ENCODE measurements at places on chromosomes 7 and 10.

DNA sequence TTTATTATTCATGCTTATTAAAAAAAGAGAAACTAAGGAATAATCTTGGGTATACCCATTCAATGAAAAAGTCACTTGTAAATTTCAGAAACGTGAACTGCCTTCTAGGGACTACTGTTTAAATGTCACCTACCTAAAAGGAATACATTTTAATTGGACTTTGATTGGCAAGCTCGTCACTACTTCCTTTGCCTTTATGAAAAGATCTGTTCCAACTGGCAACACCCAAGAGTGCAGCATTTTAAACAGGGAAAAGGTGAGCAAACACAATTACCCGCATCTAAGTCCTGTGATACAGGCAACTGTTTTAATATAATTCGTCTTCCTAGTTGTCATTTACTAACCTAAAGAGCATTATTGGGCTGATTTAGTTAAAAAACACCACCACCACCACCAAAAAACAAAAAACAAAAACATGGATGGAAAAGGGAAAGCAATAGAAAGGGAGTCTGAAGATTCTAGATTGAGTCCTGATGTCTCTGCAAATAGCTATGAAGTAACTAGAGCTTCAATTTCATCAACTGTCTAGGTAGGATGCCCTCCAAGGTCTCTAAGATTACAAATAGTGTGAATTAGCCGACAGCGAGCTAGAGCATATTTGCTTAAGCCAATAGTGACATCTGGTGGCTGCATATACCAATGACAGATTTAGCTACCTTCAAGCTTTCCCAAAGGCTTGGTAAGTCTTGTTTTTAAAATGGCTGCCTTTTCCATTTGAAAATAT, 33.8 kb upstream of the ICA1 start:
- peak; percentile 94 for DNase-seq

DNA sequence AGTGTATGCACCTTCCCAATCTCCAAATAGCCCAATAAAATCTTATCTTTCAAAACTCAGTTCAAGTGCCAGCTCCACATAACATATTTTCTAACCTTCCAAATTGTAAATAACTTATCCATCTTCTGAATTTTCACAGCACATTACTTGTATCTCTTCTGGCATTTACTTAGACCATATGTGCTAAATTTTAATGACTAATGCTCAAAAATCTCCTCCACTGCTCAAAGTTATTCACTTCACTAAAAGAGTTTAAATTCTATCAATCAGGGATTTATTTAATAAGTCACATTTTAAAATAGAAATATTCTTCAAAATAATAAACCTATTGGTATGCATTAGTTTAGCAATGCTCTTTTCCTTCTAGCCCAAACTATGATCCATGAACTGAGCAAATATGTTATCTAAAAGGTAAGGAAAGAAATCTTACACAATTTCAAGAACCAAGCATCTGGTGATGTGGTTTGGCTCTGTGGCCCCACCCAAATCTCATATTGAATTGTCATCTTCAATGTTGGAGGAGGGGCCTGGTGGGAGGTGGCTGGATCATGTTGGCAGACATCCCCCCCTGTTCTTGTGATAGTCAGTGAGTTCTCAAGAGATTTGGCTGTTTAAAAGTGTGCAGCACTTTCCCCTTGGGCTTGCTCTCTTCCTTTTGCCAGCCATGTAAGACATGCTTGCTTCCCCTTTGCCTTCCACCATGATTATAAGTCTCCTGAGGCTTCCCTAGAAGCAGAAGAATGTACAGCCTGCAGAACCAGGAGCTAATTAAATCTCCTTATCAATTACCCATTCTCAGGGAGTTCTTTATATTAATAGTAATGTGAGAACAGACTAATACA, 28.1 kb upstream of the GPR22 start:
- DNase-seq: no peak

- DNase-seq: no peak
Observed at GRCh38 chr10:50615658-50616057, 8.1 kb downstream of the SGMS1 start.

DNA sequence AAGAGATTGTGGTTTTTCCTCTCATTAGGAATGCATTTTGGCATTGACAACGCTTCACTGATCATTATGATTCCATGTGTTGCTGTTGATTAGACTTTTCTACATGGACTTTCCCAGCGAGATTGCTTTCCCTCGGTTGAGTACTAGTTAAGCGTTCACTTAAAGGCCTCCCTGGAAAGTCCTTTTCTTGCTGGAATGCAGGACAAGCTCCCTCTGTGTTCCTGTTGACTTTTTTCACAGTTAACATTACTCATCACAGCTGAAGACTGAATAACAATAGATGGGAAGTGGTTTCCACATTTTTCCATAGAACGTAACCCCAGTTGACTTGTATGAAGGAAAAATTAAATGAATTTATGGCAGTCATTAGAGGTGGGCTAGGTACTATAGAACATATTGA, 2.6 kb upstream of the CAV1 start:
- DNase-seq: no peak

DNA sequence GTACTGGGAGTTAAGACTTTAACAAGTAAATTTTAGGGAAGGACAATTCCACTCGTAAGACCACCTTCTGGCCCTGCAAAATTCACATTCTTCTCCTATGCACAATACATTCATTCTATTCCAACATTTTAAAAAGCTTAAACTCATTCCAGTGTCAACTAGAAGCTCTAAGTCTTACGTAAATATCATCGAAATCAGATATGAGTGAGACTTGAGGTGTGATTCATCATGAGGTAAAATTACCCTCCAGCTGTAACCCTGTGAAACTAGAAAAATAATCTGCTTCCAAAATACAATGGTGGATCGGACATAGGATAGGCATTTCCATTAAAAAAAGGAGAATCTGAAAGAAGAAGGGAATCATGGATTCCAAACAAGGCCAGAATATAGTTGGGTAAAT, 370.3 kb downstream of the CDC14C start:
- DNase-seq: no peak

DNA sequence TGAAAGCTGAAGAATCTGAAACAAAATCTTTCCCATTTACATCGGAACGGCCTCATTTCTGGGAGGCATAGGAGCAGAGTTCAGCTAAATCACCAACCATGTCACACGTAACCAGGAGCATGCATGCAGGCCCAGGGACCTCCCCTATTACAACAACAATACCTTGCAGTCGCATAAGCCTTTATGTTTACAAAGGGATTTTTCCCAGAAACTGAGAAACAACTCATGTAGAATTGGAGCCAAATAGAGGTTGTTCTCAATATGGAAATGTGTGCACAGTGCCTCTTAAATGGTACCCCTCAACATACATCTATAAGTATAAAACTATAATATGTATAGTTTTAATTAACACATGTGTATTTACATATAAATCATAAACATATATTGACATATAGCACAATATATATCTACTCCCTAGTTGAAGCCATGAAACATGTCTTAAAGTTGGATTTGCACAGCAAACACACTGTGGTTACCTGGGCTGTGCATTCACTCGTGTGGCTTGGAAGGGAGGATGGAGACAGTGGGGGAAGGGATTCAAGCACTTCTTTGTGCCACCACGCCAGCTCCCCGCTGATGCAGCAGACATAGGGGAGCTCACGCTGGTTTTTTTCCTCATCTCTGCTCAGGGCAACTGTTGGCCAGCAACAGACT, 35.0 kb upstream of the DGKI start:
- DNase-seq: no peak

GRCh38 chr10:125064681-125065492, 95.5 kb downstream of the CTBP2 start:
- no peak for DNase-seq

DNA sequence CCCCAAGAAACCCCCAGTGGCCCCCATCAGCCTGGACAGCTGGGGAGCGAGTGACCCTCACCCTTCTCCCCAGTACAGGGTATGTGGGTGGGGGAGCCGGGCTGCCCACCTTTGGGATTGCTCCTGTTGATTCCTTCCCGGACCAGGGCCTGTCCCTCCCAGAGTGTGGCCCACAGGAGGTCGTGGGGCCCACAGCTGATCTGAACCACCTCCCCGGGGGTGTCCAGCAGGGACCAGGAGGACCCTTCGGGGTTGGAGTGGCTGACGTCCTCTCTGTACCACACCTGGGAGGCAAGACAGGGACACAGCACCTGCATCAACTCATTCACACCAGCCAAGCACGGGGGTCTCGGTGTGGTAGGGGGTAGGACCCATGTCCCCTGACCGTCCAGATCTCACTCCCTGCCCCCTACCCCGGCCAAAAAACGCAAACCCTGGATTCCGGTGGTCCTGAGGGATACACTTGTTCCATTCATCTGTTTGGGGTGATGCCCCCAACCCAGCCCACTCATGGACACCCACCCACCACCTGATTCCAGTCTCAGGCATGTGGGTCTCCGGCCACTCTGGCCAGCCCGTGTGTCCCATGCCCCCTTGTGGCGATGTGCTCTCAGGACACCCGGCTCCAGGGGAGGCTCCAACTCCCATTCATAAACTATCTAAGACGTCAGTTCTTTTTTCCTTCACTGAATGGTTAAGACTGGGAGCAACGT, 10.9 kb downstream of the TECPR1 start:
- peak; percentile 24 for DNase-seq

DNA sequence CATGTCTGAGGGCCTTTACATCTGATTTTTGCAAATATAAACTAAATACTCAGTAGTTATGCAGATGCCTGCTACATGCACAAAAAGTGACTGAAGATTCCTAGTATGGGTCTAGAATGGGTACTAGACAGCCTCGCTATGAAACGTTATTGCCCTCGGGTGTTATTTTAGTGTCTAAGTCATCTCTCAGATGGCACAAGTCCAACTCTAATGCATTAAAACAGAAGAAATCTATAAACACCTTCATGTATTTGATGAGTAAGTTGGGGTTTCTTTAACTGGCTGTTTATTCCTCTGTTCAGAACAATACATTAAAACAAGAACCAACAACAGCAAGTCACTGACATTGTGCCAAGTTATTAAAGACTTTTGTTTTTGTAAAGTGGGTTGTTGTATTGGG, 41.6 kb downstream of the TEX36 start:
- no peak for DNase-seq
